NCI-H526 treated with DMSO at 0.1 percent for 48 hours (cell line): ENCODE measurements at places on chromosomes 7 and 10.
A peak's percentile ranks its signal among the peaks of the same experiment; 100 is the strongest.

GRCh38 chr10:111107846-111108245 is 31.0 kb downstream of the ADRA2A start:
- no peak for DNase-seq

DNA sequence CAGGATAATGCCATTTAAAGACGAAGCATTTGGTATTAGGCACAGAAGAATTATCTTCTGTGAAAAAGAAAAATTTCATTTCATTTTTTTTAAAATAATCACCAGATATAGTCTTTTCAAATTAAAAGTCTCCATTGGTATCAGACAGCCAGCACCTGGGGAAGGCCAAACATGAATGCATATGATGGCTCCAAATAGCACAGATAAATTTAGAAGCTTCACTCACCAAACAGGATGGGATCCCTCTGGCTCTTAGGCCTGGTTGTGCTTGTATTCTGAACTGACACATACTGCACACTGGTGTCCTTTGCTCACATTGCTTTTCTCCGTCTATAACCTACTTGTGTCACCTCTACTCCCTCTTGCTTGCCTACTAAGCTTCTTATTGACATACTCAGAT is 169.5 kb upstream of the CHRM2 start:
- DNase-seq, result no peak

DNA sequence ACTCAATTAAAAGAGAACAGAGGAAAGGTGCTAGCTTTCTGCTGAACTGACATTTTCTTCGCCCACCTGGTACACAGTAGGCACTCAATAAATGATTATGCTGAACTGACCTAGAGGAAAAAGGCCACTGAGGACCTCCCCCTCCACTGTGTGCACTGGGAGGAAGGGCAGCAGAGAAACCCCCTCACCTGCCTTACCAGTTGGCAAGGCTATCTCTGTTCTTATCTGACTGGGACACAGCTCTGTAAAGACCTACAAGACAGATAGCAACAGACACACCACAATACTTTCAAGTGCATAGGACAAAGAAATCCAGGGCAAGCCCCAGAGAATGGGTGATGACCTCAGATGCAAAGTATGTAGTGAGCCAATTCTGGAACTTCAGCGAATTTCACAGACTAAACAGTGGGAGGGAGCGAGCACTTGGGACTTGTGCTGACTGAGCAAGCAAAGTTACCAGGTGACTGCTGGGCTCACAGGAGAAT is 30.4 kb downstream of the PDLIM1 start:
- DNase-seq, result no peak

- no peak for DNase-seq
Measured at GRCh38 chr10:29249018-29249417, 39.9 kb upstream of the LYZL1 start.

- DNase-seq, result no peak
Measured at GRCh38 chr7:157652954-157653826, 316.4 kb downstream of the DNAJB6 start.

GRCh38 chr10:10903620-10904019 is 114.1 kb upstream of the CELF2 start:
- DNase-seq, result no peak

DNA sequence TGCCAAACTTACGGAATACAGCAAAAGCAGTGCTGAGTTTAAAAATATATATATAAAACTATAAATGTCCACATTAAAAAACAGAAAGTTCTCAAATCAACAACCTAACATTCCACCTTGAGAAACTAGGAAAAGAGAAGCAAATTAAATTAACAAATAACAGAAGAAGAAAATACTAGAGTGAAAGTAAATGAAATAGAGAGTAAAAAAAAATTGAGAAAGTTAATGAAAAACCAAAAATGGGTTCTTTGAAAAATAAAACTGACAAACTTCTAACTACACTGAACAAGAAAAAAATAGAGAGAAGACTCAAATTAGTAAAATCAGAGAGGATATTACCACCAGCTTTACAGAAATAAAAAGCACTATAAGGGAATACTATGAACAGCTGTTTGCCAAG is 22.1 kb downstream of the RASGEF1A start:
- DNase-seq, result no peak

- no peak for DNase-seq
Measured at GRCh38 chr7:924541-925231, 29.8 kb downstream of the ADAP1 start.

GRCh38 chr7:22565315-22565811 is 65.4 kb upstream of the STEAP1B start:
- DNase-seq, result no peak

GRCh38 chr10:86644152-86644793 is 10.1 kb upstream of the OPN4 start:
- no peak for DNase-seq

GRCh38 chr10:96211764-96212163 is 59.6 kb downstream of the BLNK start:
- DNase-seq, result no peak

DNA sequence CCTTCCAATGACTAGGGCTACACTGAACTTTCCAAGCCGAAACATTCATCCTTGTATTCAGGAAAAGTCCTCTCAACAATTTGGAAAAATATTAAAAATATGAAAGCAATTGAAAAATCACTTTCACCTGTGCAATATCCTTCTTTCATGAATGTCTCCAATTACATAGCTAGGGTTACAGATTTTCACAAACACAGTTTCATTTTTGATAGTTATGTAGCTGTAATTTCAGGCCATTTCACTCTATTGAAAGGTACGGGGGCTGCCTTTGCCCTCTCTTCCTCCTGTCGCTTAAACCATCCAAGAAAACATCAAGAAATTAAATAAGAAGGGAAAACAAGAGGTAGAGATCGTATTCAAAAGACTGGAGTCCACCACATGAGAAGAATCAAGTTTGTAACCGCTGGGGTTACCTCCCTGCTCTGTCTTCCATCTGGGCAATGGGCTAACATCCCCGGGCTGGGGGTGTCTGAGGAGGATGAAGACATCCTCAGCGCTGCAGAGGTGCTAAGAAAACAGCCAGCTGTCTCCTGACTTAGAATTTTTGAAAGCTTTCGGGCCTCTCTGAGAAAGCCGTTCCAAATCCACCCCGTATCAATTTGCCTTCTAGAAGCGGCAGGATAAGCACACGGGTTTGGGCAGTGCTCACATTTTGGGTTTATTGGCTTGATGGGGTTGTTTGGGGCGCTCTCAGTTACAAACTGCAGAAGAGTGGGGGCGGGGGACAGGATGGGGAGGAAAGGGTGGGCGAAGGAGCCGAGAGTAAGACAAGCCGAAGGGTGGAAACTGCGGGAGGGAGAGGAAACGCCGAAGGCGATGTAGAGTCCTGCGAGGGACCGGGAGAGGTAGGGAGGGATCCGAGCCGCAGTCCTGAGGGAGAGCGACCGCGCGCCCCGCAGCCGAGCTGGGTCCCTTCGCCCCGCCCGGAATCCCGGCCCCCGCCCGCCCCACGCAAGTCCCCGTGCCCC is 24.3 kb upstream of the VAX1 start:
- DNase-seq, result no peak

DNA sequence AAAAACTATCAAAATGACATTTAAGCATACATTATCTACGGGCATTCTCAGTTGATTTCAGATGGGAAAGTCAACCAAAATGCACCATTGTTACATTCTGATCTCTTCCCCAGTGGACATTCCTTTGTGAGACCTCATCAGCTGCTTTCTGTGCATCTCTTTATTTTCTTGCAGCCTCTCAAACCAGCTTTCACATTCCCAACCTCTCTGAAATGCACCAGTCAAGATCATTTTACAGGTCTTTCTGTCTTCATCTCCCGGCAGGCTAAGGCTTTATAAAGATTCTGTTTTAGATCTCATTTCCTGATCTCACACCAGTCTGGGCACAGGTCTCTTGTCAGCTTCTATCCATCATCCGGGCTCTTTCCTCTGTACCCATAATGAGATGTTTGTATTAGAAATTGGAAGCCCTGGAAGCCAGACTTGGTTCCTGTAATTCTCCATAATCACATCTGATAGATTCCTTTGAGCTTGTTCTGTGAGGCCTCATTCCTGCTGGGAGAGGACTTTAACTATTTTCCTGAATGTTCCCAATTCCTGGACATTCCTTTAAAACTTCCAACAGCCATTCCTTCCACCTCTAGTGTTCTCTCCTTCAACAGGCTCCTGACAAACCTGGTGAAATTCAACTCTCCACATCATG is 44.3 kb upstream of the ARL4A start:
- DNase-seq, result no peak

- DNase-seq, result no peak
Measured at GRCh38 chr7:97020601-97020995, 4.0 kb downstream of the DLX5 start.

GRCh38 chr7:102008535-102009262 is 191.3 kb downstream of the CUX1 start:
- DNase-seq, result no peak

- no peak for DNase-seq
Measured at GRCh38 chr10:114232561-114233176, 6.4 kb upstream of the VWA2 start.

- no peak for DNase-seq
Measured at GRCh38 chr10:71605263-71605962, 114.2 kb downstream of the C10orf105 start.

DNA sequence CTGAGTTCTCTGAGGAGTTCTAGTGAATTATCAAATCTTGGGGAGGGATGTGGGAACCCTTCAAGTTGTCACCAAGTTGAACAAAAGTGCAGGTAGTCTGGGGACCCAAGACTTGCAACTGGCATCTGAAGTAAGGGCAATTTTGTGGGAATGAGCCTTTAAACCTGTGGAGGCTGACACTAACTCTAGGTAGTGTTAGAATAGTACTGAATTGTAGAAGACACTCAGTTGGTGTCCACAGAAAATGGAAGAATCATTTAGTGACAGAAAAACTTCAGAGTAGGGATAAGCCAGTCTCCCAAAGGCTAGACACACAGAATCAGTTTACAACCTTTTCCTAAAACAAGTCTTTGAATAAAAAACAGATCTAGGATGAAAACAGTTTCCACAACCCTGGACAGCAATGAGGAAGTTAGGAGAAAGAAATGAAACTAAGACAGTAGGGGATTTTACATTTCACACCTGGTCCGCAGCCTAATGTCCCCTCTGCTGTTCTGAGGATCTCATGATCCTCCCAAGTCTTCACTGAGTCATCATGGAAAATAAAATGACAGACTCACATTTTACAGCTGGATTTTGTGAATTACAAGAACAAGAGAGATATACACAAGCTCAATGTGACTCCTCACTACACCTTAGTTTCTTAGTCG is 23.0 kb upstream of the ING3 start:
- DNase-seq, result no peak

DNA sequence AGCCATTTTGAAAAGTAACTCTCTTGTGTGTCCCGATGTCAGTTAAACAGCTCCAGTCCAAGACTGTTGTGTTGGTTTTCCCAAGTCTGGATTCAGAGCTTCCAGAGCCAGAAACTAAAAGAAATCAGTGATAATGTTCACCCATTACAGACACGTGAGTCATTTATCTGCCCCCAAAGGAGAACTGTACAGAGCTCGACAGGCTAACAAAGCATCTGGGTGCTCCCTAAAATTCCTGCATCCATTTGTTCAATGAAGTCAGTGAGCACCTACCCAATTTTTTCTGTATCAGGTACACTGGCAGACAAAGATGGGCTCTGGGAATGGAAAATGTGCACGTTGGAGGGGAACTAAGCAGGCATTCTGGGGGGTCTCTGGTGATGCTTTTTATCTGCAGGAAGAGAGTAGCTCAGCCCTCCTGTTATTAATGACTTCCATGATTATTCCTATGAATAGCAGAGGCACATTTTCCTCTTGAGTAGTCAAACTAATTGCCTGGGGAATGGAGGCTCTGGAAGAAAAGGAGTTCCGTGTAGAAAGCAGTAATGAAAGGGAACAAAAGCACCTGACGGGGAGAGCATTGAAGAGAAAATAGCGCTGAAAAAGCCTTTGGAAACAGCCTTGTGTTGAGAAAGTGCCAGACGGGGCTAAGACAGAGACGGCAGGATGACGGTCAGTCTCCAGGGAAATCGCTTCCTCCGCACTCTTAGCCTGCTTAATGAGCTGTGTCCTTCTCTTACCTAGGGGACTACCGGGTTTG is 75.3 kb downstream of the GAD2 start:
- peak; percentile 5 for DNase-seq

DNA sequence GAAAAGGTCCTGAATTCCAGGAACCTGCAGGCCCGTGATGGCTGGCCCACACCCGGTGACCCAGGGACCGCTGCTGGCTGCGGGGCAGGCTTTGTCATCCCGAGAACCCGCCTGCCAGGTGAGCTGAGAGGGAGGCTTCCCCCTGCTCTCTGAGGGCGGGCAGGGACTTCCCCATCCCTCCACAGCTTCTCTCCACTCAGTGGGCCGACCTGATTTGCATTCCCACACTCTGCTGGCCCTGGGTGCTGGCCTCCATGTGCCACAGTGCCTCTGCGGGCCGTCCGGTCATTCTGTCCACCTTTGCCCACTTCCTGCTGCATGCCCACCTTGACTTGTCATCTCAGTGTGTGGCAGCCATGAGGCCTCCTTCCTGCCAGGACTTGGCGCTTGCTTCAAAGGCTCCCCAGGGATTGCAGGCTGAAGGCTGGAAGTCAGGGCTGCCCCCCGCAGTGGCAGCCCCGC is 35.3 kb downstream of the PALD1 start:
- no peak for DNase-seq

- DNase-seq, result no peak
Measured at GRCh38 chr7:139660317-139661042, 117.3 kb downstream of the HIPK2 start.

GRCh38 chr7:66522518-66522917 is 106.2 kb upstream of the KCTD7 start:
- DNase-seq, result no peak

DNA sequence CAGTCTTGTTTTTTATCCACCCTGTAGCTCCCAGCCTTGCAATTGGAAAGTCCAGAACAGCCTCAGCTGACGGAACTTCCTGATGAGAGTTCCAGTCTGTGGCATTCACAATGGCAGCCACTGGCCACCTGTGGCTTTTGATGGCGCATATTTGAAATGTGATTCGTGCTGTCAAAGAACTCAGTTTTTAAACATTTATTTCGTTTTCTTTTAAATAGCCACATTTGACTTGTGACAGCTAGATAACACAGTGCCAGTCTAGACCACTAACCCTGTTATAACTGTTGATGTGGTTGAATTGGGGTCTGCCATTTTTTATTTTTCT is 97.3 kb downstream of the INPP5A start:
- DNase-seq, result no peak

DNA sequence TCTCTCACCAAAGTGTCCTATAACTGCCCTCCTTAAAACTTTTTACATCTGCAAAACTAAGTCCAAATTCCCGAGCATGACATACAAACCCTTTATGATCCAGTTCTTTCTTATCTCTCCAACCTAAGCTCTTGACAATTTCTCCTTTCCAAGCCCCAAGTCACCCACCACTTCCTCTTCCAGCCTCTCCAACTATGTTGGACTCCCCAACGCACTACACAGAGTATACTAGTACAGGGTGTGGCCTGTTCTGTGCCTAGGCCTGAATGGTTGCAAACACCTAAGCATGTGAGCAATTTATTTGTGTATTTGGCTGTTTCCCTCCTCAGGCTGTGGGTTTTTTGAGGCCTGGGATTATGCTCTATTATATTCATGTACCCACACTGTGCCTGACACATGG is 101.2 kb upstream of the APBB1IP start:
- DNase-seq, result no peak

DNA sequence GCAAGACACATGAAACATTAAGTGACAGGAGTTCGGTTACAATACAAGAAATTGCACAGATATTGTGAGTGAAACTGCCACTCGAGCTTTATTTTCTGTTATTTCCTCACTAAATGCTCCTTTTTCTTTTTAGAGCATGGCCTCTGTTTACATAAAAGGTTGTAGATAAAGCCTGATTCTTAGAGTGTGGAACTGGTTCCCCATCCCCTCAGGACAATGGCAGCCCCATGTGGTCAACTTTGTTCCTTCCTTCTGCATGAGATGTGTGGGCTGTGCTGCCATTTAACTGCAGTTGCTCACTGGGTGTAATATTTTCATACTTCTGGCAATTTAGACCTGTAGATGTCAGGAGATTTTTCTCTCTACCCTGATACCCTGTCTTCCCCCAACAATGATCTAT is 70.2 kb downstream of the LRGUK start:
- DNase-seq, result no peak
